ENCODE measurements at places on chromosomes 7 and 10.

GRCh38 chr7:46343802-46344201 lies 422.7 kb upstream of the IGFBP3 start:
- no peak for DNase-seq

- DNase-seq: no peak
Observed at GRCh38 chr7:151659219-151659618, 139.5 kb upstream of the RHEB start.

DNA sequence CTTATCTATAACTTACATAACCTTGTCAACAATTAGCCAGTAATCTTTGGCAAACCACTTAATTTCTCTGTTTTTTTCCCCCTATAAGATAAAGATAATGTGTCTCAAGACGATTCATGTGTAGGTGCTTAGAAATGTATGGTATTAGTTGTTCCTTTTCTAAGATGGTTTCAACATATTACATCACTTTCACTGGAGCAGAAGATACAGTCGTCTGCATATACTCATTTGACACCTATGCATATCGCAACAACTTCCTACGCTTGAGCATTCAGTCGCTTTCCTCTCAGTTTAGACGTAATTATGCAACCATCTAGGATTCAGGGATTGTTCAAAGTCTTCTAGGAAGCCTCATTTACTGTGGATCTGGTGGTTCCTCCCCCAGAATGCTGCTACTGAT lies 396.7 kb downstream of the PHTF2 start:
- DNase-seq: no peak

DNA sequence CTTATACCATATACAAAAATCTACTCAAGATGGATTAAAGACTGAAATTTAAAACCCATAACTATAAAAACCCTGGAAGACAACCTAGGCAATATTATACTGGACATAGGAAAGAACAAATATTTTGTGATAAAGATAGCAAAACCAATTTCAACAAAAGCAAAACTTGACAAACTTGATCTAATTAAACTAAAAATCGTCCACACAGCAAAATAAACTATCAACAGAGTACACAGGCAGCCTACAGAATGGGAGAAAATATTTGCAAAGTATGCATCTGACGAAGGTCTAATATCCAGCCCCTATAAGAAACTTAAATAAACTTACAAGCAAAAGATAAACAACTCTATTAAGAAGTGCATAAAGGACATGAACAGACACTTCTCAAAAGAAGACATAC lies 240.1 kb downstream of the HGF start:
- no peak for DNase-seq

DNA sequence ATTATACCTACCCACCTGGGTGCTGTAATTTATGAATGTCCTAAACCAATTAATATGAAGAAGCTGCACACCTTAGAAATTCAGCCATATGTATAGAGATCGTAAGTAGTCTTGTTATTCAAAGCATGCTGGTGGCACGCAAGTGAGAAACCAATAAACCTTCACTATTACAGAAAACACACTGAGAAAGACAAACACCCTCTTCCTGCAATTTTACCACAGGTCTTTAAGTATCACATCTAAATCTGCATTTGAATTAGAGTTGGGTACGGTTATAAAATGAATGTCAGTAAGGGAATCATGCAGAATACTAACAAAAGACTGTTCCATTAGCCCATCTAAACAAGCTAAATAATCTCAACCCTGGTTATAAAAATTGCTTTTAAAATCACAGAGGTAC lies 33.8 kb downstream of the CCNJ start:
- no peak for DNase-seq

DNA sequence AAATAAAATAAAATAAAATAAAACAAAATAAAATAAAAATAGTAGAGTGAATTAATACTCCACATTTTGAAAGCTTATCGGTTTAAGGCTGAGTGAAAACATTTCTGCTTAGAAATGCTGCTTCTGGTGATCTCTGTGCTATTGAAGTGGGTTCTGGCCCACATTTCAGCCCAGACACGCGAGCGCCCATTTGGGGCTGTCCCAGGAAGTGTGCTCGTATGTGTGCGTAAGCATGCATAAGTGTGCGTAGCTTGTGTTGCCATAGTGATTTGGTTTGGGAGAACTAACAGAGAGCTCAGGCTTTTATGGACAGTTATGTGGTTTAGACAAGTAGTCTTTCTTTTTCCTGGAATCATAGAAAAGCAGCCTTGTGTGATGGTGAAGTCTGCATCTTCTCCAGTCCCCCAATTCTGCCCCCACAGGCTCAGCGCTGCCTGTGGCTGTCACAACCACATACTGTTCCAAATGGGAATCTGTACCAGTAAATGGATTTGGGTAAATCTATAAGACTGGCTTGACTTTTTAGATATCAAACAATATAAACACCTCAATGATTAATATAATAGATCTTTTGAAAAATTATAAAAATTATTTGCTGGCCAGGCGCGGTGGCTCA lies 29.8 kb upstream of the PURB start:
- DNase-seq: no peak

DNA sequence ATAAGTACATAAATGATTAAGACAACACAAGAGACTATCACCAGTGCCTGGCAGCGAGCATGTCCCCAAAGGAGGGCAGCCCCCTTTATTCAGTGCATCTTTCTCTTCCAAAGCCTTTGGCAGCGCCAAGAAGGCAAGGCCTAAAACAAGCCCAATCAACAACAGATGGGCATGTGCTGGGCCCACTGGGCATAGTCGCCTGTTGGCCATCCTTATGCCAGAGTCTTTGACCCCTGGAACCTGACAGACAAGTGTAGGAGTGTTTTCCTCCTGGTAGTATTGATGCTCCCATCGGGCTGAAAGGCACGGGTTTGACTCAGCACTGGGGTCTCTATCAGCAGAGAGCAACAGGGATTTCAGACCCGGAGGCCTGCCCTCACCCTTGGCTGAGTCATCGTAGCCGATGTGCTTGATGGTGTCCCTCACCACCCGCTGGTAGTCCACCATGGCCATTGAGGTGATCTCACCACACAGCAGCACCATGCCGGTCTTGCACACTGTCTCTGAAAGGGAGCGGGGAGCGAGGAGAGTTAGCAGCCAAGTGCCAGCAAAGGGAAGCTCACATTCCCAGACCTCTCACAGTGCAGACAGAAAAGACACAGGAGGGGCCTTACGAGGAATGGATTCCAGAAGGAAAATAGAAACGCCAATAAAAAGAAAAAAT lies 5.8 kb downstream of the MAT1A start:
- DNase-seq: no peak

DNA sequence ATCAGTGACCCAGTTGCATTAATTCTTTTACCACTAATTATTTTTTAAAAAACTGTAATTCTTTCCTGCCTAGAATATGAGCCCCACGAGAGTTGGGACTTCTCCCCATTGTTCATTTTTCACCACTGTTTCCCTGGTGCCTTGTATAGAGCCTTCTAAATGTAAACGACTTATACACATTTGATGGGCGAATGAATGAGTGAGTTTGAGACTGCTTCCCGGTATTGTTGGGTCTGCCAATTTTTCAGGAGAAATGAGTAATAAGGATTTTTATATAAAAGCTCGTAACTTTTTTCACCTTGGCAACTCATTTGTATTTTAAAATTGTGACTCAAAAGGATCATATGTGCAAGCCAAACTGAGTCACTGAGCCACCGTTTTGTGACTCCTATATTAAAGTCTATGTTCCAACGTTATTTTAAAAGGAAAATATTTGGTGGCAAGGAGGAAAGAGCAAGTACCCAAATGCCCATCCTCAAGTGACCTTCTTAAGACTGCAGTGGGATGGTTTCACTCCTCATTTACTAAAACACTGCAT lies 621.3 kb downstream of the KCNMA1 start:
- peak; percentile 77 for DNase-seq

- DNase-seq: peak; percentile 19
Observed at GRCh38 chr7:115707258-115708012, 323.1 kb downstream of the TFEC start.

DNA sequence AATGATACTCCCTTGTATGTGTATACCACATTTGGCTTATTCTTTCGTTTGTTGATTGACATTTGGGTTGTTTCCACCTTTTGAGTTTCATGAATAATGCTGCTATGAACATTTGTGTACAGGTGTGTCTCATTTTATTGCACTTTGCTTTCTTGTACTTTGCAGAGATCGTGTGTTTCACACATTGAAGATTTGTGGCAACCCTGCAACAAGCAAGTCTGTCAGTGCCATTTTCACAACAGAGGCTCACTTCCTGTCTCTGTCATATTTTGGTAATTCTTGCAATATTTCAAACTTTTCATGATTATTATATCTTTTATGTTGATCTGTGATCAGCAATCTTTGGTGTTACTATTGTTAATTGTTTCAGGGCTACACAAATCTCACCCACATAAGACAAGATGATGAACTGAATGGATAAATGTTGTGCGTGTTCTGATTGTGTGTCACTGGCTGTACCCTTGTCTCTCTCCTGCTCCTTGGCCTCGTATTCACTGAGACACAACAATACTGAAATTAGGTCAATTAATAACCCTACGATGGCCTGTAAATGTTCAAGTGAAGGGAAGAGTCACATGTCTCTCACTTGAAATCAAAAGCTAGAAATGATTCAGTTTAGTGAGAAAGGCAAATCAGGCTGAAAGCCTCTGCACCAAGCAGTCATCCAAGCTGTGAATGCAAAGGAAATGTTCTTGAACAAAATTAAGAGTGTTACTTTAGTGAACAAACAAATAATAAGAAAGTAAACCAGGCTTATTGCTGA lies 133.6 kb upstream of the JCAD start:
- DNase-seq: no peak

GRCh38 chr7:156892081-156892800 lies 742 bp downstream of the LMBR1 start:
- DNase-seq: peak; percentile 62

DNA sequence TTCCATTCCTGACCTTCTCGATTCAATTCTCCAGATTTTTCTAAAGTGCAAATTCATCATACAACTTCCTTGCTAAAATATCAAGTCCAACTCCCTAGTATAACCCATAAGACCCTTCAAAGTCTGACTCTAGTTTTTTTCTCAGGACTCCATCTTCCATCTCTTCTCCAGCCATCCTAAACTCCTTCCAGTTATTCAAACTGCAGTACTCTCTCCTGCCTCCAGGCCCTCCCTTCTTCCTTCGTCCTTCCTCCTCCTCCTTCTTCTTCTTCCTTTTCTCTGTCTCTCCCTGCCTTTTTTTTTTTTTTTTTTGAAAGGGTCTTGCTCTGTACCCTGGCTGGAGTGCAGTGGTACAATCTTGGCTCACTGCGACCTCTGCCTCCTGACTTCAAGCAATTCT lies 111.9 kb downstream of the RELN start:
- no peak for DNase-seq

DNA sequence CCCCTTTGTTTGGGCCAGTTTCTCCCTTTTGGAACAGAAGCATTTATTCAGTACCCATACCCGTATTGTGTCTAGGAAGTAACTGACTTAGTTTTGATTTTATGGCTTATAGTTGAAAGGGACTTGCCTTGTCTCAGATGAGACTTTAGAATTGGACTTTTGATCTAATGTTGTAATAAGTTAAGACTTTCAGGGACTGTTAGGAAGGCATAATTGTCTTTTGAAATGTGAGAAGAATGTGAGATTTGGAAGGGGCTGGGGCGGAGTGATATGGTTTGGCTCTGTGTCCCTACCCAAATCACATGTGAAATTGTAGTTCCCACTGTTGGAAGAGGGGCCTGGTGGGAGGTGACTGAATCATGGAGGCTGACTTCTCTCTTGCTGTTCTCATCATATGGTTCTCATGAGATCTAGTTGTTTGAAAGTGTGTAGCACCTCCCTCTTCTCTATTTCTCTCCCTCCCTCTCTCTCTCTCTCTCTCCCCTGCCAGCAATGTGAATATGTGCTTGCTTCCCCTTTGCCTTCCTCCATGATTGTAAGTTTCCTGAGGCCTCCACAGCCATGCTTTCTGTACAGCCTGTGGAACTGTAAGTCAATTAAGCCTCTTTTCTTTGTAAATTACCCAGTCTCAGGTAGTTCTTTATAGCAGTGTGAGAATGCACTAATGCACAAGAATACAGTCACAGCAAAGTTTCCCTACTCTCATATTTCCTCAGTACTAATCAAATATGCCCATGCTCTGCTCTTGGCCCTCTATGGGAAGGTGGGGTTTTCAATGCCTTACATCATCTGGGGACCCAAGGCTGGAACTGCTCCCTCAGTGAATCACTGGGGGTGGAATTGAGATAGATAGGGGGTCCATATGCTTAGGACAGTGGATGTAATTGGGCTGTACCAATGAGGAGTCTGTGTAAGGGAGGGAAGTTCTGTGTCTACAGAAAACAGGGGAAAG lies 17.2 kb upstream of the AKR1C1 start:
- DNase-seq: peak; percentile 3

DNA sequence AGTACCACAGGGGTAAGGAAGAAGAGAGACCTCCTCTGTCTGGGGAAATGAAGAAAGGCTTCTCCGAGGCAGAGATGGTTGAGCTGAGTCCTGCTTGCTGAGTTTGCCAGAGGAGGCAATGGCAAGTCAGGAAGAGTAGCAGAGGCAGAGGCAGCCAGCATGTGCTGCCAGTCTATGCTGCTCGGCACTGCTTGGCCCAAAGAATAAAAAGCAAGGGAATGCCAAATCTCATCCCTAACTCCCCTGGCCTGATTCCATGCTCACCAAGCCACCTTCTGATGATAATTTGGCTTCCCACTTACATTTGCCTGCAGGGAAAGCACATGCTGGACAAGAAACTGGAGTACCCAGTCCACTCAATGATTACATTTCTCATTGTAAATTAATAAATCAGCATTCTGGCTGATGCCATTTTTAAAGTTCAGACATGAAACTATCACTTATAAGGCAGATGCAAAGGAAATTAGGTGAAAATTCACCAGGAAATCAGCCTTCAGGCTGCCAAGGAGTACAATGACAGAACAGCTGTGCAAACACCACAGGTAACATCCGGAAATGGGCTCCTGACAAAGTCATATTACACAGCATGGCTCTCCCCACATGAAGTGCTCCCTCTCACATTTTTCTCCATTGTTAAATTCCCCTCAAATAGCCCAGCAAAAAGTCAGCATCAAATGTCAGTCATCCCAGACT lies 245.9 kb downstream of the MTERF1 start:
- DNase-seq: no peak

DNA sequence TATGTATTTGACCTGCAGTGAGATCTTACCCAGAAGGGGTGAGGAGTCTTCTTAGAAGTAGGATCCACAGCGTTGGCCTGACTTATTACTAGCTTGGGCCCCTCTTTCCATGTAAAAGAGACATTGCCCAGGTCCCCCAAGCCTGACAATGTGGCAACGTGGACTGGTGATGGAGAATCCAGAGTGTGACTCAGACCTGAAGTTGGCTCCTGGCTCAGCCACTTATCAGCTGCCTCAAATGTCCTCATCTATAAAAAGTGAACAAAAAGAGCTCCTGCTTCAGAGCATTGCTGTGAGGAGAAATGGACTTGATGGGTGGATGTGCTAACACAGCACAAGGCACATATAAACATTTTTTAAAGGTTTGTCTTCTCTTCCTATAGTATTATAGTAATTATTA lies 35.4 kb upstream of the TECTB start:
- DNase-seq: peak; percentile 52

GRCh38 chr10:127974911-127975310 lies 68.0 kb downstream of the PTPRE start:
- no peak for DNase-seq

GRCh38 chr10:88383276-88383675 lies 199.8 kb downstream of the RNLS start:
- DNase-seq: no peak

GRCh38 chr7:56091591-56091990 lies 1.2 kb downstream of the PHKG1 start:
- peak; percentile 22 for DNase-seq

- DNase-seq: no peak
Observed at GRCh38 chr10:66698069-66698468, 227.8 kb upstream of the LRRTM3 start.

- no peak for DNase-seq
Observed at GRCh38 chr10:102785818-102786217, 42.1 kb downstream of the WBP1L start.

- no peak for DNase-seq
Observed at GRCh38 chr10:118256825-118257570, 85.1 kb downstream of the FAM204A start.
